ENCODE measurements at places on chromosomes 16 and 17. TPM values are rescaled to one million over a fixed set of nuclear protein-coding genes. Genes with fewer than 3 reads are reported as not detected.

DNA sequence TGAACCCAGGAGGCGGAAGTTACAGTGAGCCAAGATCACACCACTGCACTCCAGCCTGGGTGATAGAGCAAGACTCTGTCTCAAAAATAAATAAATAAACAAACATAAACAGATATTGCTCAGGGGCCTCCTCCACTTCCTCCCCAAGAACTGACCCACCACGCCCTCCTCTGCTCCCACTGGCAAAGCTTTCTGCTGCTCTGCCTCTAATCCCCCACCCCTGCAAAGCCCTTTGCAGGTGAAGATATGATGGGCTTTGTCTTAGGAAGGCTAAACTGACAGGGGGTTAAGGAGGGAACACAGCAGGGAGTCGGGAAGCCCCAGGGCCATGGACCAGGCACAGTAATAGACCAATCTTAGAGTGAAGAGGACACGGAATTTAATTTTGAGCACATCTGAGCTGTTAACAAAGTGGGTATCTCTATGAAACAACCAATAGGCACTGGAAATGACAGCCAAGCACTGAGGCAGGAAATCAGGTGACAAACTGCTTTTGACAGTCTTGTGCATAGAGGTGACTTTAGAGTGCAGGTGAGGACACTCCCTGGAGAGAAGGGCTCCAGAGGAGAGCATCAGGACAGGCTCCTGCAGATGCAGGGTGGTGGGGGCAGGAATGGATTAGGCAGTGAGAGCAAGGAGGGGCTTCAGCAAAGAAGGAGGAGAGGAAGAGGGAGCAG lies 6.4 kb upstream of the CD300LD start:
- DNase-seq: no peak

GRCh38 chr17:77959926-77960521 lies 1.5 kb downstream of the TNRC6C start:
- no peak for DNase-seq

DNA sequence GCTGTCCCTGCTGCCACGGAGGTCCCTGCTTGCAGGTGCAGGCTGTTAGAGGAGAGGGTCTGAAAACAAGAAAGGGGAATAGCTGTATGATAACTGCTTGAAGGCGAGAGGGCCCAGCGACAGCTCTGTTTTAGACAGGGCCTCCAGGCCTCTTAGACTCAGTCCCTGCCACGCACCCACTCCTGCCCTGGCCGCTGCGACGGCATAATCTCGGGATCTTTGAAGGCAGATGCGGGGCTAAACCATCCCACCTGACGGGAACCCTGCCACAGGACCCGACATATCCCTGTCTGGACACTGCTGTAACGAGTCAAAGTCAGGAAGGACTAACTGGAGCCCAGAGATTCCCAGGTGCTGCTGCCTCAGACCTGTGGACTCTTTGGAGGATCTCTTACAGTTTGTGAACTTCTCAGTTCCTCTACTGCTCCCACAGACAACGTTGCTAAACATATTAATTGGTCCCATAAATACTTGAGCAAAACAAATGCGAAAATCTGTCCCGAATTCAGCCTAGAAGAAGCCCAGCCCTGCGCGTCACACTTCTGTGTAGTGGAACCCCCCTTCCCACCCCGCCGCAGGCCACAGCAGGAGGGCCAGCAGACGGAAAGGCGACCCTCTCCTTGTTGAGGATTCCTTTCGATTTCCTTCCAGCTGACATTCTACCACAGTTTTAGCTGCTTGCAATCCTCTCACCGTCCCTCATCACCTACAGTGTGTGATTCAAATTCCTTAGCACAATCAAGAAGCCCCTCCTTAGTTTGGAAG lies 998 bp upstream of the TMEM11 start:
- DNase-seq: no peak

KANSL1 gene
- total RNA-seq: 20.4 TPM

BCO1 gene
- not detected for total RNA-seq

- DNase-seq: no peak
These were observed 177.1 kb upstream of the WSCD1 start for GRCh38 chr17:5892921-5893675.

PRMT7 gene
- 51.7 TPM for total RNA-seq

GRCh38 chr17:60435244-60436167 lies 13.2 kb downstream of the CHCT1 start:
- peak; percentile 87 for DNase-seq

DNA sequence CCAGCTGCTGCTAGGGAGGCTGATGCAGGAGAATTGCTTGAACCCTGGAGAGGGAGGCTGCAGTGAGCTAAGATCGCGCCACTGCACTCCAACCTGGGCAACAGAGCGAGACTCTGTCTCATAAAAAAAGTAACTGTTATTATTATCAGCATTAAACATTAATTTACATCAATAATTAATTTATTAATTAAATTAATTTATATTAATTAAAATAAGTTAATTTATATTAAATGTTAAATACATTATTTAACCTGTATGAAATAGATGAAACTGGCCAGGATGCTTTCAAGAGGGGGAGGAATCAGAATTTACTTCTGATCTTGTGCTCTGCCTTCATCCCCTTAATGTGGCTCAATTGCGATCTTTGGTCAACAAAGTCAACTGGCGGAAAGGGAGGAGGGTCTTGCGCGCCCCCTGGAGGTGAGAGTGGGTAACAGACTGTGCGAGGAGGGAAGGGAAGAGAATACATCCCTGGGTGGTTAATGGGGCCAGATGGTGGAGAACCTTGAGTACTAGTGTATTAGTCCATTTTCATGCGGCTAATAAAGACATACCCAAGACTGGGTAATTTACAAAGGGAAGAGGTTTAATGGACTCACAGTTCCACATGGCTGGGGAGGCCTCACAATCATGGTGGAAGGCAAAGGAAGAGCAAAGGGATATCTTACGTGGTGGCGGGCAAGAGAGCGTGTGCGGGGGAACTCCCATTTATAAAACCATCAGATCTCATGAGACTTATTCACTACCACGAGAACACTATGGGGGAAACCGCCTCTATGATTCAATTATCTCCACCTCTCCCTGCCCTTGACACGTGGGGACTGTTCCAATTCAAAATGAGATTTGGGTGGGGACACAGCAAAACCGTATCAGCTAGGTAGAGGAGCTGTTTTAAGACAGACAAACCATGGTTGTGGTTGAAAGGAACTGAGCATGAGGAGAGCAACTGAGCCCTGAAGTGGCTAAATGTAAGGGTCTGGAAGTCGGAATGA lies 15.7 kb upstream of the CPPED1 start:
- peak; percentile 65 for DNase-seq

- DNase-seq: no peak
These were observed 33.9 kb downstream of the SPECC1 start for GRCh38 chr17:20043021-20043420.

HELZ gene
- 17.4 TPM for total RNA-seq

GRCh38 chr16:21277927-21278706 lies at the start of gene CRYM:
CRYM (minus strand) TSS chr16:21278290; CDS start chr16:21278251, 39 bp downstream.
- DNase-seq: peak; percentile 40

DNA sequence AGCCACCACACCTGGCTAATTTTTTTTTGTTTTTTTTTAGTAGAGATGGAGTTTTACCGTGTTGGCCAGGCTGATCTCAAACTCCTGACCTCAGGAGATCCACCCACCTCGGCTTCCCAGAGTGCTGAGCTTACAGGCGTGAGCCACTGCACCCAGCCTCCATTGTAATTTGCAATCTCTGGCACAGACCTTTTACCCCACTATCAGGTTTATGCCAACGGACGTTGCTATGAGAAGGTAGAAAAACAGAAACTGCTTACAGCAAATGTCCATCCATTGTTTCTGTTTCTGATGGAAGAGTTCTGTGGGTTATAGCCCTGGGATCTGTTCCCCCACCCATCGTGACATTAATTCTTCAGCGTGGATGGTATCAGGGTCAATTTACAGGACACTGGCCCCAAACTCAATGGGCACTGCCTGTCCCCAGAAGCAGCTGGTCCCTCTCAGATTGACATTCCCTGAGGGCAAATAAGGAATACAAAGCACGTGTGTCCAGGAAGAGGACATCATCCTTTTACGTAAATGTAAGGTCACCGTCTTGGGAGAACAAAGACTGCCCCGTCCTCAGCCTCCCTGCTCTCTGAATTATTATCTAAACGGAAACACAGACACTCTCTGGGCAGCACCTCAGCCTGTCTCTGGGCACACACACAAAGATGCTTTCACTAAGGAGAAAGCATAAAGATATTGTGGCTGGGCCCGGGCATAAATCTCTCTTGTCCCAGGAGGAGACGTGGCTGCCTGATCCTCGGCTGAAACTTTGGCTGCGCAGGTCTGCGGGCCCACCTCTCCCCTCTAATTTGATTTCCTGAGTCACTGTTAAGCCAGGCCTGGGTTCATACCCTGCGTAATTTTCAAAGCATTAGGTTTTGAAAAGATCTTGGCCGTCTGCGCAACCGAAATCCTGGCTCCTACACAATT lies 5.2 kb downstream of the KCNG4 start:
- no peak for DNase-seq

DNA sequence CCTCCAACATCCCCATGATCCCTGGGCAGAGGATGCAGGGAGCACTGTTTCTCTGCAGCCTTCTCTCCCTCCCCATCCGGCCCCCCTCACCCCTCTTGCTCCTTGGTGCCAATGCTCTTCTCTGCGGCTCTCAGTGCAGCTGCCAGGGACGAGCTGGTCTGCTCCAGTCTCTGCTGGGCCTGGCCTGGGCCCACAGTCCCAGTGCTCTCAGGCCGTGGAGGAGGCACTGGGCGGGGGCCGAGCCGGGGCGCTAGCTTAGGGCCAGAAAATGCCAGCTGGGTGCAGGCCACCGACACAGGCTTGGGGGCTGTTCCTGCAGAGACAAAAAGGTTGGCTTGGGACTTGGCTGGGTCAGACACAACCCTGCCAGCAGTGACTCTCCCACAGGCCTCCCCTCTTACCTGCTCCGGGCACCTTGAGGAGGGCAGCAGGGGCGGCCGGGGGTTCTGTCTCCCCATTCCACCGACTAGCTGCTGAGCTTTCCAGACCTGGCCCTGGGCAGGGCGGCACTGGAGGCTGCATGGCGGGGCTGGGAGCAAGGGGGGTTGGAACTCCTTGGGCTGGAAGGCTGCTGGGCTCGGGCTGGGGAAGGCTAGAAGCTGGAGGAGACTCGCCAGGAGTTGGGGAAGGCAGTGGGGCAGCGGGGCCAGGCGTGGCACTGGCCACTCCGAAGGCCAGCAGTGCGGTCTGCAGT lies 13.8 kb downstream of the CASKIN2 start:
- no peak for DNase-seq

GRCh38 chr17:48429156-48429555 lies 858 bp downstream of the SKAP1 start:
- no peak for DNase-seq

KRT9 gene
- total RNA-seq: not detected

GRCh38 chr16:52825892-52826291 lies 226.8 kb downstream of the CHD9NB start:
- DNase-seq: no peak

- no peak for DNase-seq
These were observed 2285.3 kb downstream of the TP53TG3F start for GRCh38 chr16:35744726-35745125.

GRCh38 chr17:39612291-39612894 lies 4.7 kb upstream of the NEUROD2 start:
- DNase-seq: no peak

SEZ6 gene
- total RNA-seq: not detected

DNA sequence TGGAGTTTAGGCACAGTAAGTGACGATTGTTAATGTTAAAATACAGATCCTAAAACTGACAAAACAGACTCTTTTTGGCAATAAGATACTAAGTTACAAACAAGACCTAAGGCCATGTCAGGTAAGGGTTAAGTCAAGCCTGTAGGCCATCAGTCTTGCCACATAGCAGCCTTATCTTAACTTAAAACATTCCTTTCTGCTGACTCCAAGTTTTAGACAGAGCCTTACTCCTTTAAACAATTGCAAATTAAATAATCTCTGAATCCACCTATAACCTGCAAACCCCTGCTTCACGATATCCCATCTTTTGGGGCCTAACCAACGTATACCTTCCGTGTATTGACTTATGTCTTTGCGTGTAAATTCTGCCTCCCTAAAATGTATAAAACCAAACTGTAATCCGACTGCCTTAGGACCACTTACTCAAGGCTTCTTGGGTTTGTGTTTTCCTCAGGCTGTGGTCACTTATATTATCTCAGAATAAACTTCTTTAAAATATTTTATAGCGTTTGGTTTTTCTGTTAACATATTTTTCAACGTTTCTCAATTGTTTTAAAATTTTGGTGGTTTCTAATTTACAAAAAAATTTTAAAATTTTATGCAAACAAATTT lies 64.4 kb downstream of the EFCAB5 start:
- DNase-seq: no peak

DNA sequence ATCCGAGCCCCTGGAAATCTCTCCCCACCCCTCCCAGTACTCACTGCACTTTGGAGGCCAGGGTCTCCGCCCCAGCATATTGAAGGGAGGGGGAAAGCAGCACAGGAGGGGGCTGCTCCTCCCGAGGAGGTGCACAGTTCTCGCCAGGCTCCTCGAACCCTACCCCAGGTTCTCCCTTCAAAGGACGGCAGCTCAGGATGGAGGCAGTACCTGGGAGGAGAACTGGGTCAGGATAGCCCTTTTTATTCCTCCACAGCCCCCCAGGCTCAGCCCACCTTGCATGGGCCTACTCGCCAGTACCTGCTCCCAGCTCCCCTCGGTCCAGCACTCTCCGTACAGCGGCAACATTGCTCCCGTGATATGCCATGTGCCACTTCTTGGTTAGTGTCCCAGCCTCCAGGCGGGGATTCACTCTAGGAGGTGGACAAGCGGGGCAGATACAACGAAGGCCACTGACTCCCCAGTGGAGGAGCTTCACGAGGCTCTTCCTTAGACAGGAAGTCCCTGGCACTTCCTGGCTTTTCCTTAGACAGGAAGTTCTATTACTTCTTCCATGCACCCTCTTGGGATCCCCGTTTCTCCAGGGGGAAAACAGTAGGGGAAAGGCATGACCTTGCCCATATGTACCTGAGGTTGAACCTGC lies 2.1 kb upstream of the GPS2 start:
- DNase-seq: no peak

TERB1 gene
- total RNA-seq: 0.20 TPM

DNA sequence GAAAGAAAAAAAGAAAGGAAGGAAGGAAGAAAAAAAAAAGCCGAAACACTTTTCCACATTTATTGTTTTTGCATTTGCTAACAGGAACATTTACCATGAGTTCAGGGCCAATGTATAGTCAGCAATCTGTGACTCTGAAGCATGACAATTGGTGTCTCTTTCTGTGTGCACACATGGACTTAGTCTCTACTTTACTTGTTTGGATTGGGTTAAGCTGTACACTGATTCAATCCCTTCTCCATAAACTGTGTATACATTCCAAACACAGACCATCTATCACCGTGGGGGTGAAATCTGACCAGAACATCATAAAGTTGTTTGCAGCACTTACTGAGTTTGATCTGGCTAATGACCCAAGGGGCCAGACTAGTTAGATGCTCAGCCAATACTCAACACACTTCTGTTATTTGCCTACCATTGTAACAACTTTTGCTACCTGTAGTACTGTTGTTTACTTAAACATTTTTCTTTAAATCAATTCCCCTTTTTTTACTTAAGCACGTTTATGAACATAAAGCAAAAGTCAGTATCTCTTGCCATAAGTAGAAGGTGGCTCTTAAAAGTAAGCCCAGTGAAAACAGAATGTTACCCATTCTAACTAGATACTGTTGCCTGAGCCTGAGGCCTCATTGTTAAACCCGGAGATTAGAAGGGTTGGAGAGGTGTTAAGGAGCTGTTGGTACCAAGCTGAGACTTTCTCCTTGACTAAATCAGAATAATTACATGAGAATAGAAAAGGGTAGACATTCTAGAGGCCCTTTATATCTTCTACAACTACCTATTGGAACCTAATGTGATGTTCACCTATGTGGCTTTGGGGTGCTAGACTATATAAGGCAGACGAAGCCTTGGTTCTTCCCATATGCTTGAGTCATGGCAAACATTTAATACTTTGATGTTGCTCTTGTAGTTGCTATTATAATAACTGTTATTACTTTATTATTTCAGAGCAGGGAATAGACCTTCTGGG lies 41.8 kb downstream of the SCNN1B start:
- DNase-seq: no peak

- no peak for DNase-seq
These were observed 237.4 kb upstream of the TOM1L1 start for GRCh38 chr17:54662978-54663876.
